Astrocyte of the hippocampus (primary cell): ENCODE measurements at places on chromosomes 2 and 18.
A peak's percentile ranks its signal among the peaks of the same experiment; 100 is the strongest.

- no peak for DNase-seq
Observed at GRCh38 chr2:236857246-236857645, 228.4 kb upstream of the COPS8 start.

- DNase-seq: no peak
Observed at GRCh38 chr2:240389302-240389805, 46.1 kb upstream of the GPC1 start.

- DNase-seq: no peak
Observed at GRCh38 chr2:42879913-42880737, 87.7 kb upstream of the HAAO start.

DNA sequence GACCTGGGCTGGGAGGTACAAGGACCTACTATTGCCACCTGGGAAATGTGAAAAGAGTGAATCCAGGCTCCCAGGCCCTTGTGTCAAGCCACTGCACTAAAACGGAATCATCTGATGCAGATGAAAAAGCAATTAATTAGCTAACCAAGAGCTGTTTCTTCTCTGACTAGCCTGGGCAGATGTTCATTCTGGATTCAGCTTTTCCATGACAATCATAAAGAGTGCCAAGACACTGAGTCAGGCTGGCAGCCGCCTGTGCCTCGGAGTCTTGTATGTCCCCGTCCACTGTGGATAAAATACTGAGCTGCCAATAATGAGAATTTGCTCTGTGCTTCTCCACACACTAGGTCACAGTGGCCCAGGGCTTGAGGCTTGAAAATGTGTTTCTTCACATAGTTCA is 21.7 kb upstream of the LCLAT1 start:
- DNase-seq: peak; percentile 44

DNA sequence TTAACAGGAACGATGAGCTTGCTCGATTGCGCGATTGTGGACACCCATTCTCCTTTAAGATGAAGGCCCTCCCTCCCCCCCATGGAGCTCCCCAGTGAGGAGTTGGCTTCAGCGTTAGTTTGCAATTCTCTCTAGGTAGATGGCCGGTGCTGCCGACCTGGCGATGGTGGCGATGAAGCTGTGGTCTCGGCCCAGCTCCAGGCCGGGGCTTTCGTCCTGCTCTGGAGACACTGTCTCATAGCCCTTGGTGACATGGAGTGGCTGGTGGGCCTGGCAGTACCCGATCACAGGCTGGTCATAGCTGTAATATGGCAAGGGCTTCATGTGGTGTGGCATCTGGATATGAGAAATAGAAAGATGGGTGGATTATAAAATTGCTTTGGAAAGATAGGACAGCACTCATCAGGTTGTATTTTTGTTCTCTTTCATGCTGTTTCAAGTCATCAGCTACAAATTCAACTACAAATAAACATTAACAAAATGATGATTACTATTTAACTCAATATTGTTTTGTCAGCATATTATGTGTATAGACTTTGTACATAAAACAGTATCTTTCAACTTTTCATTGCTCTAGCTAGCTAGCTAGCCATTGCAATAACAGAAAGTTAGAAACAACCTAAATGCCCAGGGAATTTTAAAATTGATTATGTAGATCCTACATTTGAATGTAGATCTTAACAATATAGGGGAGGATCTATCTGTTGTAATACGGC is 773.4 kb downstream of the LRRTM4 start:
- DNase-seq: no peak

GRCh38 chr2:180872255-180872654 is 108.2 kb upstream of the UBE2E3 start:
- DNase-seq: peak; percentile 69

GRCh38 chr18:5884375-5884774 is 10.9 kb downstream of the TMEM200C start:
- no peak for DNase-seq

DNA sequence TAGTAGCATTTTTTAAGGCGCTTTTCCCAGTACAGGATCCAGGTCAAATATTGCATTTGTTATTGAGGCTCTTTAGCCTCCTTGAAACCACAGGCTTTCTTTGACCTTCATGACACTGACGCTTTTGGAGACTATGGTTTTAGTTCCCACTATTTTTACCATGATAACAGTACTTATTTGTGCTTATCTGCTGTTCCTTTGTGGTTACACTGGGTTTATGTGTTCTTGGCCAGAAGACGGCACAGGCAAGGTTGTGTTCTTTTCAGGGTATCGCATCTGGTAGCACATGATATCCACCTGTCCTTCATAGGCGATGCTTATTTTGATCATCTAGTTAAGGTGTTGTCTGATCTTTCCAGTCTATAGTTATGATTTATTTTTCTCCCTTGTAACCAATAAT is 16.8 kb upstream of the MBOAT2 start:
- no peak for DNase-seq

DNA sequence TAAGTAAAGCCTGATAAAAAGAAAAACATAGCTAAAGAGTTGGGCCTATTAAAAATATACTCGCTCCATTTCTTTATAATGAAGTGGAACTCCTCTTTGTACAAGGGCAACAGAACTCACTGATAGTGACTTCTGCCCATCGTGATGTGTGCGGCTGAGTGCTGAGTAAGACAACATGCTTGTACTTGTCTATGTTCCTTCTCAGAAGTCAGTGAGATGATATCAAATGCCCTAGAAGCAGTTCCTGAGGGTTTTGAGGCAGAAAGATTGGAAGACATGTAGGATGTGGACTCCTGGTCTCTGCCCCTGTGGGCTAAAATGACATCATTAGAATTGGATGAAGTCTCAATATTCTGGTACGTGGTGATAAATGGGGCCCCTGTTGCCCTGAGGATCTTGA is 73.8 kb downstream of the USP40 start:
- no peak for DNase-seq

DNA sequence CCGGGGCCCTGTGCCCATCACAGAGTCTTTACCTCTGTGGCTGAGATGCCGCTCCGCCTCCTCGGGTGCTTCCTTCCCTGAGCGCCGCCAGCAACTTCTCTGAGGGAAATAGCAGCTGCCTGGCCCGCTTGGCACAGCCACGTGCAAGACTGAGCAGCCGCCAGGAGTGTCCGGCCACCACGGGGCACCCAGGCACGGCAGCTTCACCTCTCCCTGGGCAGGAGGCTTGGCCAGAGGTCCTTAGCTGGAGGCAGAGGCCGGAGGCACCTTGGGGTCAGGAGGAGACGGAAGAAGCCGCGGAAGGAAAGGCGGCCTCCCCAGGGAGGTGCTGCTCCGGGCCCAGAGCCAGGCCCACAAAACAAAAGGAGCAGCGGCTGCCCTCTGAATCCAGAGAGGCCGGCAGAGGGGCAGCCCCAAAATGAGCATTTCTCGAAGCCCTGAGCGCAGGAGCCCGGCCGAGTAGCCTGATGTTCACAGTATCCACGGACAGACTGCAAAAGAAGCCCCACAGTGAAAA is 6.0 kb upstream of the LIMS2 start:
- DNase-seq: peak; percentile 50

GRCh38 chr18:50472941-50473340 is 86.9 kb upstream of the MAPK4 start:
- DNase-seq: no peak

- DNase-seq: no peak
Observed at GRCh38 chr2:129780316-129781270, 198.9 kb upstream of the RAB6C start.

DNA sequence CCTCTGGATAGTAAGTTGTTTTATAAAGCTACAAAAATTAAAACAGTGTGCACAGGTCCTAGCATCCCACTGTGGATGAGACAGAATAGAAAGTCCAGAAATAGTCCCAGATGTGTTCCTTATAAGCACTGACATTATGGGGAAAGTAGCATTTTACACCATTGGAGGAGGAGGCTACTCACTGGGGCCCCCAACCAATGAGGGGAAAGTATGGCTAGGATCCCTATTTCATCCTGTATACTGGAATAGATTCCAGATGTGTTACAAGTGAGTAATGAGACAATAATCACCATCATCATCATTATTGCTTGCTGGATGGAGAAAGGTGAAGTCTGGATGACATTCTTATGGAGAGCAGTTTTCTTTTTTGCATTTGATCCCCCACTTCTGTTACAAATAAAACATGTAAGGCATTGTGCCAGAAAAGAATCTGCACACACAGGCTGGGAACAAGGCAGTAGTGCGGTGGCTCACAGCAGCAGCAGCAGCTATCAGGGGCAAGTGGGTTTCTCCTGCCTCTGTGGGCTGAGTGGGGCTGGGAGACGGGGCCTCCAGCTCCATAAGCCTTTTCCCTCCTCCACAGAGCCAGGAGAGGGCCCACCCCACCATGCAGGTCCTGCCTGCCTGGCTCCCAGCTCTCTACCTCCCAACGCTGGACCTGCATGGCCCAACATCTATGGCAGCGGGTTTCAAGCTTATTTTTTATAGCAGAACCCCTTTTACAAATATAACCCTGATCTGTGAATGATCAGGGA is 5.0 kb downstream of the ARID5A start:
- no peak for DNase-seq

GRCh38 chr2:119259296-119259860 is 35.7 kb downstream of the STEAP3 start:
- DNase-seq: no peak

DNA sequence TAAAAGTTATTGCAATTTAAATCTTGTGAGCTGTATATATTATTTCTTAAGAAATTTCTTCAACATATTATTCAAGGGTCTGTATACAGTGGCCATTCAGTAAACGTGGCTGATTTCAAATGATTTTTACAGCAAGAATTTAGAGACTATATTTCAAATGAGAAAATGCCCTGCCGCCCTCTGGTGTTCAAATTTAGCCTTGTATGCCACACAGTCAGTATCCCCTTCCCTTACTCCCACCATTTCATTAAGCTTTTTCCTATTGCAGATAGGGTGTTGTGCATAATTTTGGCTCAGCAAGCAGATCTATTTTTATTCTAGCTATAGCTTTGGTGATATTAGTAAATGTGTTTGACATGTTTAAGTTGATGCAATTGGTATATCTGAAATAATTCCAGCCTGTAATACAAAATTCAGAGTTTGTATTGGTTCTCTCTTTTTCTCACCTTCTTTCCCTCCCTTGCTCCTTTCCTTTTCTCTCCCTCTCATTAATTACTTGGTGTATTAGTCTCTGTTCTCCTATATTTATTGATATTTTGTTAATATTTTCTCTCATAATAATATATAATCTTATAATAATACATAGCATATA is 22.8 kb upstream of the SCN7A start:
- peak; percentile 47 for DNase-seq

- DNase-seq: peak; percentile 63
Observed at GRCh38 chr18:34767601-34768027, 57.5 kb downstream of the DTNA start.

DNA sequence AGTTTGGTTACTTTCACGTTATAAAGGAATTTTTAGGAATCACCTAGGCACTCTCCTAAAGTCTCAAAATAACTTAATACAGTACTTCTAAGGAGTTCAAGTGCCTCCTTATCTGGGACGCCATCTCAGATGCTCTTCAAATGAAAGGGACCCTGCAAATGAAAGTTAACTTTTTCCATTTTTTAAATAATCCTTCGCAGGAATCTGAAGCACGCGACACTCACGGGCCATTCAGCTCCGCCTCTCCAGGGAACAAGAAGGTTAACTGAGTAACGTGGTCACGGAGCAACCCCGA is 537 bp upstream of the ZC3H15 start:
- no peak for DNase-seq

DNA sequence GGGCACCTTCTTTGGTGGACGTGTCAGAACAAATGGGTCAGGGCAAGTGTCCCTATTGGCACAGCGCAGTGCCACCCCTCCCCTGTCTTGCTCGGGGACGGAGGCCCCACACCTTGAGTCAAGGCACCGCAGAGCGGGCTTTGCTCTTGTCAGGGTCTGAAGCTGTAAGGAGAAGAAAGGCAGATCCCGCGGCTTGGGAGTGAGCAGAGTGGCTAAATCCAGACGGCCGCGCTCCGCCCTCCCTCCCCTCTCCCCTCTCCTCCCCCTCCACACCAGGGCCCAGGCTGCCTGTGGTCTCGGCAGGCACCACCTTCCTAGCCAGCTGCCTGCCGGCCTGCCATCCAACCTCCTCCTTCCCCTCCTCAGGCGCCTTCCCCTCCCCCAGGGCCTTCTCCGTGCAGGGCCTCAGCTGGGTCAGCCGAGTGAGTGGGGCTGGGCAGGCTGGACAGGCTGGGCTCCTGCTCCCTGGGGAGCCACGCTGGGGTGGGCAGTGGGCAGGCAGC is 25.8 kb downstream of the SPEG start:
- peak; percentile 97 for DNase-seq
